ENCODE measurements at places on chromosomes 5 and 9.

DNA sequence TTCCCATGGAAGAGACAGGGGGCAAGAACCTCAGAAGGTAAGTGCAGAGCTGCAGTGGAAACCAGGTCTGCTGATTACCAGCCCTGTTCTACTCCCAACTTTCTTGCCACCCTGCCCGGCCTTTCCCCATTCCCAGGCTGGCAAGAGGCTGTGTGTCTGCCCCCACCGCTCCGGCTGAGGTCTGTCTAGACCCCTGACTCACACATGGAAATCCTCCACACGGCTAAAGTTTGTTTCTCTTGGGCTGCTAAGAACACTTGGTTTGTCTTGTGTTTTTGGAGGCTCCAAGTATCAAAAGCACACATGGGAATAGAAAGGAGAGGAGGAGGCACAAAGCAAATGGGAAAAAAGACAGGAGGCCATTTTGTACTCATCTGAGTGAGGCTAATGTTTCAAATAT, 168.3 kb downstream of the GABBR2 start:
- no peak for DNase-seq

DNA sequence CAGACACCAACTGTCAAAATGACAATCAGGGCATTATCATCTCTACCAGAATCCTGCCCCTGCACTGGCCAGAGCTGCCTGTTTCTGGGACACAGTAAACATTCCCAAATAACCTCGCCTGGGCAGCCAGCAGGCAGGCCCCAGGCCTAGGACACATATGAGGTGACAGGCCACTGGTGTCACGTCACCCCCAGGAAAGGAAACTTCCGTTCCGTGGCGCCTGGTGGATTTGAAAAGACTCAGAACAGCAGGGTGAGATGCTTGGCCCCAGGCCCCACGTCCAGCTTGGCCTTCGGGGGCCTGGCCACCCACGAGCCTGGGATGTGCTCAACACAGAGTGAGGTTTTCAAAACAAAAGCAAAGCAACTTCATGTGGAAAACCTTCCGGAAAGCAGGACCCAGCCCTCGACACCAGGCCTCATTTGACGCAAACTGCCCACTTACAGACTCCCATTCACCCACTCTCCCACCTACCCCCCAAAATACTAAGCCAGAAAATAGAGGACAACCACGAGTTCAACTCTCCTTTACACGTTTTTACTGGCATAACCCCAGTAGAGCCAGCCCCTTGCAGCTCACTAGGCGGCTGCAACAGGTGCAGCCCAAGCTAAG, 1.2 kb downstream of the SEMA4D start:
- peak; percentile 54 for DNase-seq

GRCh38 chr9:138063785-138064184, 186.2 kb downstream of the CACNA1B start:
- DNase-seq, result peak; percentile 15

DNA sequence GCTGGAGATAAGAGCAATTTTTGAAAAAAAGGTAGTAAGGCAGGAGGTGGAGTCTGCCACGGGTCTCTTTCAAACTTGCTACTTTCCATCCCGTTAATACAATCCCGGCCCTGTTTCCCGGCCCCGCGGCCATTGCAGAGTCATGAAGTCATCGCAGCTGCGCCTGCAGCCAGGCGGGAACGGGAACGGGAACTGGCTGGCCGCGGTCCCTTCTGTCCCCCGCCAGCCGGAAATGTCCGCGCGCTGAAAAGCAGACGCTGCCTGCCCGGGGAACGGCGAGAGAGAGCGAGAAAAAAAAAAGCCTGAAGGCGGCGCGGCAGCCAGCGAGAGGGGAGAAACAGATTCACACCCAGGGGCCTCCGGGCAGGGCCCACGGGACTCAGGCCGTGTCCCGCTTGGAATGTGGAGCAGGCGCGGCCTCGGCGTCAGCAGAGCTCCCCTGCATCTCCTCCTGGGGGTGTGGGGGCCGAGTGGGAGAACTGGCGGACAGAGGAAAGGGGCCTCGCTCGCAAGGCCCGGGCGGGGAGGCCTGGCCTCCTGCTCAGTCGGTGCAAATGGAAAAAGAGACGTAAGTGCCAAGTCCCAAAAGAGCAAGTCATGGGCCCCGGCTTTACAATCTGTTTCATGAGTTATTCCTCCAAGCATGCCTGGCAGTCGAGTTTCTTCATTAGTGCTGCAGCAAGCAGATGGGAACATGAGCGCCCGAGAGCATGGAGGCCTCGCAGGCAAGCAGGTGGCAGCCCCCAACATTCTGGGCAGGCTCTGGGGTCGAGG, 201.2 kb upstream of the GAS1 start:
- peak; percentile 59 for DNase-seq

DNA sequence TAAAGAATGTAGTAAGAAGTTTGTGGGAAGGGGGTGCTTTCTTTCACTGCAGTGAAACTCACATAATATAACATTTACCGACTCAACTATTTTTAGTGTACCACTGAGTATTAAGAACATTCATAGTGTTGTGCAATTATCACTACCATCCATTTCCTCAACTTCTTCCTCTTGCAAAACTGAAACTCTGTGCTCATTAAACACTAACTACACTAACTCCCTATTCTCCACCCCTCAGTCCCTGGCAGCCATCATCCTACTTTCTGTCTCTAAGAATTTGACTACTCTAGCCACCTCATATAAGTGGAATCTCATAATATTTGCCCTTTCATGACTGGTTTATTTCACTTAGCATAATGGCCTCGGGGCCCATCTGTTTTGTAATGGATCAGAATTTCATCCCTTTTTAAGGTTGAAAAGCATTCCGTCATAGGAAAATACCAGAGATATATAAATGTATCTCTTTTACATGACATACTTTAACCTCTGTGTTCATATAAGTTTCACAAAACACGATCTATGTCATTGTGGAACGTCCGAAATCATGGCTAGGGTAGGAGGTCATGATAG, 56.3 kb upstream of the DIRAS2 start:
- DNase-seq, result no peak
